ENCODE measurements at places on chromosomes 11 and 22.

DNA sequence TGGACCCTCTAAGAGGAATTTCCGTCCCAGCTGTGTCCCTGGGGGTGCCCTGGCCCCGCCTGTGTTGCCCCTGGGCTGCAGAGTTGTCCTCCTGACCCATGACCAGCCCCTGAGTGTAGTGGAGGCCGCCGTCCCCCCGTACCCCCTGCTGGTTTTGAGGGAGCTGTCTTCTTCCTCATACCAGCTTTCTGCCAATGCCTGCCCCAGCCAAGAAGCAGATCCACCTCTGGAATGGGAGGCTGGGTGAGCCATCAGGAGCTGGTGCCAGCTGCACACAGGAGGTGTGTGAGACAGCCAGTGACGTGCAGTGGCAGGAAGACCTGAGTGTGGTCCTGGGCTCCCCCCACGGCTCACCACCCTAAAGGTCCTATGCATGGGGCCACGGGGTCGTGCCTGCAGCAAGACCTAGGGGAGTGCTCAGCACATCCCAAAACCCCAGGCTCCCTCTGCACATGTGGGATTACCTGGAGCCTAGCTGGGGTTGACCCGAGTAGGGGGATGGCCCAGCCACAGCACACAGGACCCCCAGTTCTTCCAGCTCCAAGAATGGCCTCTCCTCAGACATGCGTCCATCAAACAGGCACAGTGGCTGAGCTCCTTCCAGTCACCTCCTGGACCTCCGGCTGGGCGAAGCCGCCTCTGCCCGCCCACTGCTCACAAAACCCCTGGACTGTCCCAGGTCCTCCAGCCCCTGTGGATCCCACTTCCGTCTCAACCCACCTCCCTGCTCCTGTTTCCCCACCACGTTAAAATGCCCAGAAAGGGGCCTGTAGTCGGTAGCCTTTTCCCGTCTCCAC, 647.6 kb downstream of the BRD1 start:
- DNase-seq: no peak

- no peak for DNase-seq
Measured at GRCh38 chr11:15653191-15653710, 538.5 kb downstream of the INSC start.

DNA sequence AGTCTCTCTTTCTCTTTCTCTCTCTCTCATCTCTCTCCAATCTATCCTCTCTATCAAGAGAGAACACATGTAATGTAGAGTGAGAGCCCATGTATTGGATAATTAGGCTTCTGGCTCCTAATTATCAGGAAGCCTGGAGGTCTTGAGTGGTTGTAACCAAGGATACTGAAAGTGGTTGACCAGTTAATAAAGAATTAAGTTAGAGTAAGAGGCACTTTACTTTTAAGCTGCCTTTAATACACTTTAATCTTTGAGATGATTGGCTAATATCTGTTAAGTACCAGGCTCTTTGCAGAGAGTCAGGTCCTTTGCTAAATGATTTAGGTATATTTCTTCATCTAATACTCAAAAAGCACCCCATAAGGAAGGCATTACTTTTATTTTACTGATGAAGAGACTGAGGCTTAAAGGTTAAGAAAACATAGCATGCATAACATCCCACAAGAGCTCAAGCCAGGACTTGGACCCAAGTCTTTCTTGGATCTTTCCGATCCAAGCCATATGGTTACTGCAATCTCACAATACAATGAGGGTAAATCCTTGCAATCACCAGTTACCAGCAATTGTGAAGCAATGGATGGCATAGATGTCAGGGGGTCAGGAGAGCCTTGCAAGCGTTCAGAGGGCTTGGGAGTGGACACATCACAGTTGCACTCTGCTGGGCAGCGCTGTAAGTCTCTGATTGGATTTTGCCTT, 22.1 kb downstream of the CD44 start:
- DNase-seq: no peak

DNA sequence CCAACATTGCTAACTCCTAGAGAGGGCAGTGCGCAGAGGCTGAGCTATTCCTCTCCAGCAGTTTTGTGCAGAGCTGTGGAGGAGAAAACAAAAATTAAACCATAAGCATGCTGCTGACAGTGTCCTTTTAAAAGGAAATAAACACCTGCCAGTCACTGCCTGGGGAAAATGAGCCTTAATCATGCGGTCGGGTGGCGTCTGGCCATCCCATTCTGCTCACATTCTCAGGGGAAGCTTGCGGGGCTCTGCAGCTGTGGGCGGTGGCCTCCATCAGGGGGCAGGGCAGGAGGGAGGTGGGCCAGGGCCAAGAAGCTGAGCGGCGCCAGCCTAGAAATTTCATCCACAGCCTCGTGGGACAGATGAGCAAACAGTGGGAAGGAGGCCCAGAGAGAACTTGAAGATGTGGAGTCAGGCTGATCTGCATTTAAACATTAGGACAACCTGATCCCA, 71.0 kb upstream of the TP53I11 start:
- peak; percentile 94 for DNase-seq

DNA sequence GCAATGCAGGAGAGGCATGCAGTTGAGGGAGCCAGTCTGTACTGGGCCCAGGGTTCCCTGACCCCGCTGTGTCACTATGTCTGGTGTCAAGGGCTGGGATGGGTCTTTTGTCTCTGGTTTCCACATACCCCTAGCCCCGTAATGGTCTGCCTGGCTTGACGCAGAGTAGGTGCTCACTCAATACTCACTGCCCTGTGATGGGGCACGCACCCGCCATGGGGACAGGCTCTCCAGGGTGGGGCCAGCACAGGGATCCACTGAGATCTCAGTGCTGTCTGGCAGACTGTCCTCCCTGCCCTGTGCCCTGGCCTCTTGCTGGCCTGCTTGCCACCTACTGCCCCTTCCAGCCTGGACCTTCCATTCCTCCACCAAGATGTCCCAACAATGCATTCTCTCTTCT, 101.7 kb upstream of the CD82 start:
- no peak for DNase-seq

- DNase-seq: no peak
Measured at GRCh38 chr11:131893103-131893890, 522.9 kb downstream of the NTM start.

DNA sequence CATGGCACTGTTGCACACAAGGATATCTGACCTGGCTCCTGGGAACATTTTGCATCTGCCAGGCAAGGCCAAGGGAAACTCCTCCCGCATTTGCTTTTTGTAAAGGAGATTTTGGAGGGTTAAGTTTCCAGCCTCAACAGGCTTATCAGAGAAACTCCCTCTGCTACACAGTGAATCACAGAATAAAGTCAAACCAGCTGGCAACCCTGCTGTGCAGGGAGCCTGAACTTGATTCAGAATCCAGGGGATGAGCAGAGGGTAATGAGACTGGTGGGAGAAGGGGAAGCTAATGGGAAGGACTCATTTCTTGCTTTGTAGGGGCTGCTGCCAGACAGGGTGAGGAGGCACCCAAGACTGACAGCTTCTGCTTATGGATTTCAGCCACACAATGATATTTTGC, 185.3 kb upstream of the ISX start:
- DNase-seq: no peak

DNA sequence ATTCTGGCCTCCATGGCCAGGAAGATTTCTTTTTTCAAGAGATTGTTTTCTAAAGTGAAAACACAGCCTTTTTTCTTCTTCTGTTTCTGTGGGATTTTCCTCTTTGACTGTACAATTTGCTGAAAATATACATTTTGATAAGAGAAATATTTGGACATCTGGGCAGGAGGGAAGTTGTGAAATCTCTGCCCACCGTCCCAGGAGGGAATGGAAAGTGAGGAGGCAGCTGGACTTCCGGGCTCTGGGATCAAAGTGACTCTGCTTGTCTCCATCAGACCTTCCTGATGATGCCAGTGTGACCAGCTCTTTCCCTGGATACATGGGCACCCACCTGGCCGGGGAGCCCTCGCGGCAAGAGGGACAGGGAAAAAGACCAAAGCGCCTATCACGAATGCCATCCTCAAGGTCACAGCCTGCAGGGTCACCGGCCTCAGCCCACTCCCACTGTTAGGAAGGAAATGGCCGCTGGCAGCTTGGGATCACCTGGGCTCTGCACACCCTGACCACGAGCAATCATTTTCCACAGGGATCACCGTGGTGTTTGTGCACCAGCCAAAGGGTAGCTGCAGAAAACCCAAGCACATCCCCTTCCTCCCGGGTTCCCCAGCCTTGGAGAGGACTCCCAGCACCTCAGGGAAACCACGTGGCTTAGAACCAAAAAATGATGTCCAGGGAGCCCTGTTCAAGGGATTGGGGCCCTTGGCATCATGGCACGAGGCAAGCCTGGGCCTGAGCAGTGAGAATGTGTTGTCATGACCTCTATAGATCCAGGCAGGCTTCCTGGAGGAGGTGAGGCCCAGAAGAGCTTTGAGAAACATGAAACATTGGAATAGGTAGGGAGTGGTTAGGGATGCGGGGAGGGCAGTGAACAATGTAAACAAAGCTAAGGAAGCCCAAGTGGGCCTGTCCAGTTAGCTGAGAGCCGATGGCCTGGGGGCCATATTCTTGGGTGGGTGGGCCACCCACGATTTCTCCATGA, 29.1 kb upstream of the CCND1 start:
- DNase-seq: no peak

- no peak for DNase-seq
Measured at GRCh38 chr11:95566211-95566610, 223.4 kb downstream of the FAM76B start.

DNA sequence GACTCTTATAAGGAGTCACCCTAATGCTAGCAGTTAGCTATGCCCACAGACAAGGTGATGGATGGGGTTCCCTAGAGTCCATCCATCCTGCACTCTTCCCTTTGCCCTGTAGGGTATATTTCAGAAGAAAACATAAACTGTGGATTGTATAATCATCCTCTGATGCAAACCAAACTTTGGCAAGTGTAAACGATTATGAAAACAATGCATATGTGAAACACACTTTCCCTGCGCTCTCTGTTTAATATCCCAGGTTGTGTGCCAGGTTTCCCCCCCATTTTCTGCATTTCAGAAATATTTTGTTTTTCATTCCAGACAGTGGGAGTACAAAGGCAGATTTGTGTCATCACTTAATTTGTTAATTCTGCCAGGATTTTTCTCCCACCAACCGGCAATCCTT, 110.0 kb downstream of the LDLRAD3 start:
- no peak for DNase-seq

GRCh38 chr11:75387736-75388294, 11.5 kb upstream of the RPS3 start:
- no peak for DNase-seq
